HCT116 (cell line): ENCODE measurements at places on chromosomes 2 and 18. TPM values are rescaled to one million over a fixed set of nuclear protein-coding genes. Genes with fewer than 3 reads are reported as not detected.

ASXL3 gene
- not detected for total RNA-seq

DNA sequence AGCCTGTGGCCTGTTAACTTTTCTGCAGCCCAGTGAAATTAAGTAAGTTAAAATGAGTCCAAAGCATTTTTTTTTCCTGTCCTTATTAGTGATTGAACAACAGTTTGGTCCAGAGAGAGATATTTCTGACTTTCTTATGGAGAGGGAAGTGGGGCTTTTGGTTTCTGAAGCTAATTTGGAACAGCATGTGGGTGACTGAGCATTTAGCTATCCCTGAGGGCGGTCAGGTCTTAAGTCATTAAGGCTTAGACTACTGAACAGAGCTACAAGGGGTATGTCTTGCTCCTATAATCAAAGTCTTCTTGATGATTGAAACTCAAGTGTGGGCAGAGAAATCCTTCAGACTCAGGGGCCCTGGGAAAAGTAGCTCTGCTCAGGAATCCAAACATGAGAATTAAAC, 14.0 kb downstream of the ARHGAP25 start:
- no peak overlapping the region for H3K4me3 ChIP-seq
- no peak overlapping the region for H3K27ac ChIP-seq
- H3K36me3 ChIP-seq: no peaks in the 10 kb centered on the region
- H3K4me1 ChIP-seq: no peaks in the 10 kb centered on the region

DNA sequence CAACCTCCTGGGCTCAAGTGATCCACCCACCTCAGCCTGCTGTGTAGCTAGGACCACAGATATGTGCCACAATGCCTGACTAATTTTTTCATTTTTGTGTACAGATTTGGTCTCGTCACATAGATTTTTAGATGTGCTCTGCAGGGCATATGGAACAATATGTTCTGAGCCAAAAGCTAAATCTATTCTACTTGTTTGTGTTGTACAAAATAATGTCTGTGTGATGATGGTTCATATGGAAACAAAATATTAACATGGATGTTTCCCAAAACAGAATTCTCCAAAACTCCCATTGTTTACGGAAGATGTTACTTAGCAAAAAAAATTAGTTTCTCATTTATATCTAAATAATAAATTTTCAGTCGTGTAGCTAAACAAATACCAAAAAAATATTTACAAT, 12.6 kb upstream of the KLHL23 start:
- no peaks in the 10 kb centered on the region for H3K36me3 ChIP-seq
- H3K4me3 ChIP-seq: no peak overlapping the region
- no peaks in the 10 kb centered on the region for H3K27me3 ChIP-seq
- no peaks in the 10 kb centered on the region for H3K4me1 ChIP-seq
- H3K27ac ChIP-seq: no peak overlapping the region
- no peak for DNase-seq

DNA sequence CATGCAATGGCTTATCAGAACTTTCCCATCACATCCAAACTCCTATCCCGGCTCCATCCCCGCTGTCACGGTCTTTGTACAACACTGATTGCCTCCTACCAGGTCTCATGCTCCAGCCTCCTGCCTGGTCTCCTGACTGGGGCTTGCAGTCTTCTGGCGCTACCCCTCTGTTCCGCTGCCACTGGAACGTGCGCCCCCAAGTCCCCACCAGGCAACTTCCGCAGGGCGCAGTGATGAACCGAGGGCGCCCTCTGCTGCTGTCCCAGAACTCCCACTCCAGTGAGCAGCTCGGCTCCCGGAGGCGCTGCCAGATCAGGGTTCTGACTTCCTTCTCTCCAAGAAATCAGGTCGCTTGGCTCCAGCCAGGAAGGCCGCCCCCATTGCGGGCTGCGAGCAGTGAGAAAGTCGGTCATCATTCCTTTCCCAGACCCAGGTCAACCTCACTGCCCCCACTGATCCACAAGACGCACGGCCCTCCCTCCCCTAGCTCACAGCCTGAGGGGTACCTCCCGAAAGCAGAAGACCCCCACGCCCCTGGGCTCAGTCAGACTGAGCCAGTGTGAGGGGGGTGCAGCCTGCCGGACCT, 43.9 kb upstream of the RAB11FIP5 start:
- peak; percentile 31 for DNase-seq
- H3K27me3 ChIP-seq: no peaks in the 10 kb centered on the region
- H3K4me3 ChIP-seq: no peak overlapping the region
- H3K27ac ChIP-seq: no peak overlapping the region
- H3K36me3 ChIP-seq: no peaks in the 10 kb centered on the region

DNA sequence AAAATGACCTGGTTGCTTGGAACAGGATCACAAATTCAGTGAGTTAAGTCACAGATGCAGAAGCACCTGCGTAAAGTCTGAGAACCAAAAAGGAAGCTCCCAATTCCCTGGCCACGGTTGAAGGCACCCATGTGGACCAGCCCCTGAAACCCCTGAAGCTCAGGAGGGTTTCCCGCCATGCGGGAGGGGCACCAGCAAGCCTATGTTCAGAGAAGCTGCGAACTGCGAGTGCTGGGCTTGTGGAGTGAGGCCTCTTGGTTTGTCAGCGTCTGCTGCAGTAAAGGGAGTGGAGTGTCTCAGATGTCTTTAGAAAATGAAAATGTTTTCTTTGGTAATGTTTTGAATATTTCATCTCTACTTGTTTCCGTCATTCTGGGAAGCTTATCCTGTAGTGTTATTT, 16.1 kb upstream of the ACKR3 start:
- H3K27me3 ChIP-seq: peaks cover 14% of the 10 kb centered on the region; the same call in 1 of the 2 replicates
- no peak overlapping the region for H3K4me3 ChIP-seq
- no peak for DNase-seq
- no peak overlapping the region for H3K27ac ChIP-seq

DNA sequence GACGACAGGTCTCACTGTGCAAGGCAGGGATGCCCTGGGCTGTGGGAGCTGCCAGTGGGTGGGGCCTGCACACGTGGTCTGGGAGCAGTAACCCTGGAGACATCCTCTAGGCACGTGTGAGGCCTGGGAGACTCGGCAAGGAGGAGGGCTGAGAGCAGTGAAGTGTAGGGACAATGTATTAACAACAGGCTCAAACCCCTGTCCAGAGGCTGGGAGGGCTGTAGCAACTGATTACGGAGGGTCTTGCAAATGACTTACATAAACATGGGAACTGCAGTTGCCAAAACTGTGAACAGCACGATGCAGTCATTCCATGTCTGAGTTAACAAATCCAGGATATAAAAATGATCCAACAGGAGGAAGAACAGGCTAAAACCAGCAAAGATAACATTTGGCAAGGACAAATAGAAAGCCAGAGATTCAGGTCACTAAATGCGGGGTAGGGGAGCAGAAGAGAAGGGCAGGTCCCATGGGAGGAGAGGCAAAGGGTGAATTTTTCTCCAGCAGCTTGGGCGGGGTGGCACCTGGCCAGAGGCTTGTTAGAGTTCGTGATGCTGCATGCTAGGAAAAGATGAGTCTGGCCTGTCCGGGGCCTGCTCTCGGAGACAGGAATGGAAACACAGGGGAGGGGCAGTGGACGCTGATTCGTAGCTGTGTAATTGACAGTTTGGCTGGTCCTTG, 44.9 kb downstream of the CYP27C1 start:
- no peaks in the 10 kb centered on the region for H3K27me3 ChIP-seq
- no peaks in the 10 kb centered on the region for H3K36me3 ChIP-seq
- no peak overlapping the region for H3K27ac ChIP-seq
- no peaks in the 10 kb centered on the region for H3K4me1 ChIP-seq

DNA sequence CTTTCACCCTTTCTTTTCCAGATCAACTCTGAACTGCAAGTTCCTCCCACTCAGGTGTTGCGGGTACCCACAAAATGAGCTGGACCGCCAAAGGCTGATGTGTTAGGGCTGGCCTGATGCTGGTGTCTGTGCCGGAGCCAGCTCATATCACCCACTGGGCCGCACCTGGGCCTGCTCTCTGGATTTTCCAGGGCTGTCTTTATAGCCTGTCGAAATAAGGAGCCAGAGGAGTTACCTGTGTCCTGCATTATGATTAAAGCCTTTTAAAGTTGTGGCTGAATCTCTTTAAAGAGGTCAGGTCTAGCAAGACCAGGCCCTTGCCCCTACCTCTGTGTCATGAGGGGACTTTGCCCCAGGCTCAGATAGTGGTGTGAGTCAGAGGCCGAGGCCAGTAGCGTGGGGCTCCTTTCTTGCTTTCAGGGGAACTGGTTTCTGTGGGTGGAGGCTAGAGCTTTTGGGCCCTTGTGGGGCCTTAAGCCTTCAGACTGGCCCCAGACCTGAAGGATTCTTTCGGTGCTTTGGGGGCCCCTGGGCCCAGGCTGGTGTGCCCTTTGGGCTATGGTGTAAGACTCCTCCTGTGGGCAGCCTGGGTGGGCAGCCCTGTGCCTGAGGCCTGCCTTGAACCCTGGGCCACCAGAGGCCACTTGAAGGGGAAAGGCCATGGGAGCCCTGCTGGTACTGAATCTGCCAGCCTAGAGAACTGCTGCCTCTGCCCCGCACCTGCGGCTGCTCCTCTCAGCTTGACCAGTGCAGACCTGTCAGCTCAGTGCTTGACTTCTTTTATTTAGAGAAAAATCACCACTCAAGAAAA, 21.3 kb downstream of the OTOF start:
- DNase-seq: no peak
- H3K27ac ChIP-seq: no peak overlapping the region
- peaks cover 19% of the 10 kb centered on the region for H3K4me1 ChIP-seq

DNA sequence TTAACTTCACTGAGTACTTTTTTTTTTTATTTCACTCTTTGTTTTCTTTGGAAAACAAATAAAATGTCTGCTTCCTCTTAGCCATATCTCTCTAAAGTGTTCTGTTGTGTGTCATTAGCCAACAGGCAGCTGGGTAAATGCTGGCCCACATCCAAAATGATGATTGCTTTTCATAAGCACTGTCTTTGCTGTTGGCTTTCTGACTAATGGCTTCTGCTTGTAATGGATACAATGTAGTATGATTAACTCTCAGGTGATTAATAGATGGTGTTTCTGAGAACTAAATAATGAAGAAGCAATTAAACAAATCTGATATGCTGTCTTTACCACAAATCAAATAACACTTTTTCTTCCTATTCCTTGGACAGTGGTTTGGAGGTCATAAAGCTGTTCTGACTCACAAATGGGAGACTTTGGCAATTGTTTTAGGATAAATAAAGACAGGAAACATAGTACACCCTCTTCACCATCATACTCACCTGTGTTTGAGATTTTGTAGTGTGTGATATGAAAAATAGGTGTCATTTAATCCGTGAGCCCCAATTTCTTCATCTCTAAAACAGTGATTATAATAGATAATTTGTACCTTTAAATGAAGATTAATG, 888.4 kb downstream of the TSN start:
- DNase-seq: no peak
- no peak overlapping the region for H3K27ac ChIP-seq
- no peaks in the 10 kb centered on the region for H3K4me1 ChIP-seq
- H3K27me3 ChIP-seq: no peaks in the 10 kb centered on the region
- no peak overlapping the region for H3K4me3 ChIP-seq

GRCh38 chr2:173922760-173923159, 42.4 kb downstream of the SP3 start:
- no peaks in the 10 kb centered on the region for H3K27me3 ChIP-seq
- no peak for DNase-seq
- no peak overlapping the region for H3K27ac ChIP-seq
- H3K36me3 ChIP-seq: no peaks in the 10 kb centered on the region

DNA sequence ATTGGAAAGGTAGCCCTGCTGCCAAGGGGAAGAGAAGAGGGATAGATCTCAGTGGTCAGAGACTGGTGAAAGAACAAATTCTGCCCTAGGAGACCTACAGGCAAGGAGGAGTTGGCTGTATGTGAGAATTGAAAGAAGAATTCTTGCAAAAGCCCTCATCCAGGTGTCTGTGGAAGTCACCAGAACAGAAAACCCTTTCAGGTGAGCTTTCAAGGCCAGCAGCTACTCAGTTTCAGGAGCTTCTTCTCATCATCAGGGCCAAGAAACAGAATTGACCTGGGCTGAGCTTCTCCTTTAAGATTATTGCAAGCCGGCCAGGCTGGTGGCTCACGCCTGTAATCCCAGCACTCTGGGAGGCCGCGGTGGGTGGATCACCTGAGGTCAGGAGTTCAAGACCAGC, 110.2 kb downstream of the CDK15 start:
- no peak overlapping the region for H3K27ac ChIP-seq
- no peaks in the 10 kb centered on the region for H3K27me3 ChIP-seq
- no peaks in the 10 kb centered on the region for H3K4me1 ChIP-seq
- no peak for DNase-seq
- H3K36me3 ChIP-seq: no peaks in the 10 kb centered on the region
- no peak overlapping the region for H3K4me3 ChIP-seq

DNA sequence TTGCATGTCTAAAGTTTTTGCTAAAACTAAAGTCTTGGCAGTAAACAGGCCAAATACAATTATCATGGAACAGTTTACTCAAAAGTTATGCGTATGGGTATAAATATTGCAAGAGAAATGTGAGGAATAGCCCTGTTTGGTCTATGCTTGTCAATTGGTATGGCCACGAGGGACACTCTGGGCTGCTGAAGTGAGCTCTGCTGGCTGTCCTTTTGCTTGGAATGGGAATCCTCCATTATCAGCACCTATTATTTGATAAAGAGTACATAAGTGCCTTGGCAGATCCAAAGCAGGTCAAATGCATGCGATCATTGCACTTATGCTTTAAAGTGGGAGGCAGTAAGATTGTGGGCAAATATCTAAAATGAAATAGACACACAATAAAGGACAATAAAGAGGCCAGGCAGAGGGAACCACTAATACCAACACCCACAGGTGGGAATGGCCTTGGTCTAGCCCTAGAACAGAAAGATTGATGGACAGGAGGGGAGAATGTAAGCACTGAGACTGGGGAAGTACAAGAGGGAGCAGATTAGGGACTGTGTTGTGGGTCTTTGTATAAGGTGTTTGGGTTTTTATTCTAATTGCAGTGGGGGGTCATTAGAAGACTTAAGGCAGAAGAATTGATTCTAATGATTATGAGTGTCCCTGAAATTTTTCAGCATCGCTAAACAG, 60.0 kb upstream of the NOSTRIN start:
- no peak for DNase-seq
- H3K4me1 ChIP-seq: no peaks in the 10 kb centered on the region
- no peak overlapping the region for H3K4me3 ChIP-seq
- H3K27ac ChIP-seq: no peak overlapping the region
- H3K36me3 ChIP-seq: no peaks in the 10 kb centered on the region
- no peaks in the 10 kb centered on the region for H3K27me3 ChIP-seq
